Thoracic aorta (tissue), 2 donors: ENCODE measurements at places on chromosomes 13 and 19. TPM values are rescaled to one million over a fixed set of nuclear protein-coding genes. Genes with fewer than 3 reads are reported as not detected.
A peak's percentile ranks its signal among the peaks of the same experiment; 100 is the strongest.

DNA sequence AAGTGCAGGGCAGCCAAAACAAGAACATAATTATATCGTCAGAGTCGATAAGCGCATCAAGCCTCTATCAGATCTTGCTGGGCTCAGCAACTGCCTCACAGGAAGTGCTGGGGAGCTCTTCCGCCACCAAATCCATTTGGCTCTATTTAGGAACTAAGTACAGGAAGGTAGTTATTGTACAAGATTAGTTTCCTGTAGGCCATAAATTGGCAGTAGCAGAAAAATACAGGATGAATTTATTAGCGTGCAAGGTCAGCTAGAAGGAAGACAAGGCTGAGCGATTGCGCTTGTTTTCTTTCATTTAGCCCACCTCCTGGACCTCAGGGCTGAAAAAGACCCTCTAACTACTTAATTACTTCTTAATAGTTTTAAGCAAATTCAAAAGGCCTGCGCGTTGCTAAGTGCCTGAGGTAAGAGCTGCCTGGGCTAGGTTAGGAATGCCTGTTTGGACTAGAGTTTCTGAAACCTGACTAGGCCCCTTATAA lies 118.5 kb downstream of the IRS2 start:
- DNase-seq = no peak

DNA sequence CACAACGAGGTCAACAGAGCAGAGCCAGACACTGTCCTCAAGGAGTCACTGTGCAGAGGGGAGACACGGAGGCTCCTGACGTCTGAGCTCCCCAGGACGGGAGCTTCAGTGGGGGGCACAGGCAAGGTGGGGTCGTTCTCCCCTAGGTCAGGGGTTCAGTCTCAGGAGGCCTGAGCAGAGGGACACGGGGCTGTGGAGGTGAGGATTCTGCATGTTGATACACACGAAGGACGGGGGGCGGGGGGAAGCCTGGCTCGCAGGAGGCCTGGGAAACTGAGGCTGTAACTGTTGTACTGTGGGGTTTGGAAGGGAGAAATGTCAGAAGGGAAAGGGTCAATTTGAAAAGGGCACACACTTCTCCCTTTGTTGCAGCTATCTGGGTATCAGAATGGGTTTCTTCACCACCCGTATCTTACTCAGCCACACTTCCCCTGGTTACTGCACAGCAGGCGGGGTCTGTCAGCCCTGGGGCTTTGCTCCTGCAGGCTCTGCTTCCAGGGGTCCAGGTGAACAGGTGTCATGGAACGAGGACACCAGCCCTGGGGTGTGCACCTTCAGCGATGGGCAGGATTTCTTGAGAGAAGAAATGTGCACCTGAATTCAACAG lies 748 bp upstream of the SIGLEC8 start:
- no peak for DNase-seq

GRCh38 chr13:75931116-75931515 lies 295.0 kb downstream of the LMO7 start:
- no peak for DNase-seq

DNA sequence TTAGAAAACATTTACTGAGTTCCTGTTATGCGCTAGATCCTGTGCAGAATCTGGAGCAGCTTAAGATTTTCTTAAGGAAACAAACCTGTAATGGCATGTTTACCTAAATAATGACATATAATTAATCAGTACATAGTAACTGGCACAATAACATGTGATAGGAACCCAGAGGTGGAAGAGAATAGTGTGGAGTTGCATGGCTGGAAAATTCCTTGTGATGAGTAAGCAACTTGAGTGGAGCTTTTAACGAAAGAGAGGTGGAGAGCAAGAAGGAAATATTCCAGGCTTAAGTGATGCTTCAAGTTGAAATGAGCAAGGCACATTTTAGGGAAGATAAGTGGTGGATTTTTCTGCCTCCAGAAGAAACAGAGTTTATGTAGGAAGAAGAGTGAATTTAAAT lies 9.2 kb upstream of the GPC5 start:
- DNase-seq = no peak

DNA sequence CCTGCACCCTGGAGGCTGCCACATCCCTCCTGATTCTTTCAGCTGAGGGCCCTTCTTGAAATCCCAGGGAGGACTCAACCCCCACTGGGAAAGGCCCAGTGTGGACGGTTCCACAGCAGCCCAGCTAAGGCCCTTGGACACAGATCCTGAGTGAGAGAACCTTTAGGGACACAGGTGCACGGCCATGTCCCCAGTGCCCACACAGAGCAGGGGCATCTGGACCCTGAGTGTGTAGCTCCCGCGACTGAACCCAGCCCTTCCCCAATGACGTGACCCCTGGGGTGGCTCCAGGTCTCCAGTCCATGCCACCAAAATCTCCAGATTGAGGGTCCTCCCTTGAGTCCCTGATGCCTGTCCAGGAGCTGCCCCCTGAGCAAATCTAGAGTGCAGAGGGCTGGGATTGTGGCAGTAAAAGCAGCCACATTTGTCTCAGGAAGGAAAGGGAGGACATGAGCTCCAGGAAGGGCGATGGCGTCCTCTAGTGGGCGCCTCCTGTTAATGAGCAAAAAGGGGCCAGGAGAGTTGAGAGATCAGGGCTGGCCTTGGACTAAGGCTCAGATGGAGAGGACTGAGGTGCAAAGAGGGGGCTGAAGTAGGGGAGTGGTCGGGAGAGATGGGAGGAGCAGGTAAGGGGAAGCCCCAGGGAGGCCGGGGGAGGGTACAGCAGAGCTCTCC lies 6.9 kb upstream of the CEACAM5 start:
- DNase-seq = no peak

DNA sequence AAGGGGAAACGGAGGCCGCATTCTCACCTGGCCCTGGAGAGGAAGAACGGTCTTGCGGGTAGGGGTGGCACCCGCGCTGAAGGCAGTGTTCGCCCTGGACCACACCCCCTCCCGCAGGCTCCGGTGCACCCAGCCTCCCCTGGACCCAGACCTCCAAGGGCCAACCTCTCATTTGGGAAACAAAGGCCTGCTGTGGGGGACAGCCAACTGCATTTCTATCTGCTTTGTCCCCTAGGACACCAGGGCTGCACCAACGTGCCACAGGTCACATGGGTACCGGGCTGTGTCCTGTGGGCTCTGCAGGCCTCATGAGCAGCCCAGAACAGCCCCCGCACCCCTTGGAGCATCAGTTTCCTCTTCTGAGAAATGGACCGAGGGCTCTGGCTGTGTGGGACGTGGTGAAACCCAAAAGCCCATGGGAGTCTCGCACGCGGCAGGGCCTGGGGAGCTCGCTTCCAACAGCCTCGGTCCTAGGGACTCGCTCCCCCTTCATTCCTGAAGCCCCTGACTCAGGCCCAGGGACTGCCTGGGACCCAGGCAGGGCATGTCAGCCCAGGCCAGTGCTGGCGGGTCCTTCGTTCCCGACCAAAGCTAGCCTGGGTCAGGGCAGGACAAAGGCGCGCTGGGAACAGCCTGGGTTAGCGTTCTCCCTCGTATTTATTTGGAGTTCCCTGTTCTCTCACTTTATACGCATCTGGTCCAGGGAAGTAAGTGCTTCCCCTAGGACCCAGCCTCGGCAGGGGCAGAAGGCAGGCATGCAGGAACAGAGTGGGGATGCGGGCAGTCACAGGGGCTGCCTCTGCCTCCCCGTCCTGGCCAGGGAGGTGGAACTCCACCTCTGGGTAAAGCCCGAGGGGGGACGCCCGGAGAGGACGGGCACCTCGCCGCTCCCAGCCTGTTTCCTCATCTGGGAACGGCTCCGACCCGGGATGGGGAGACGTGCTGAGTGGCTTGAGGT lies 4.6 kb downstream of the TCF3 start:
- no peak for DNase-seq

DNA sequence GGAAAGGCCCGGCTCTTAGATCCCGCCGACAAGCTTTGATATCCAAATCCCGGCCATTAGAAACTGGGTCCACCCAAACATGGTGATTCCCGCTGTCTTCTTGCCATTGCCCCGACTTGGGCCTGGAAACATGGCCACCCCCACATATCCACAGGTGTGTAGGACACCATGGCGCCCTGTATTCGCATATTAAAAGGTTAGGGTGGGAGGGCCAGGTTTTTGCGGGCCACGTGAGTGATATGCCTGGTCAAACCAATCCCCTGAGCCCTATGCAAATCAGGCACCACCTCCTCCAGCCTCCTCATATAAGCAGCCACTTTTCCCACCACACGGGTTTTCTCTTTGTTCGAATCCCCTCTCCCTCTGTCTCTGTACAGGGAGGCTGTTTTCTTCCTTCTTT lies 766.4 kb downstream of the UQCRFS1 start:
- no peak for DNase-seq

- no peak for DNase-seq
Measured at GRCh38 chr13:101631395-101631794, 178.9 kb downstream of the ITGBL1 start.

- no peak for DNase-seq
Measured at GRCh38 chr13:36882829-36883390, 37.1 kb downstream of the SMAD9 start.

DNA sequence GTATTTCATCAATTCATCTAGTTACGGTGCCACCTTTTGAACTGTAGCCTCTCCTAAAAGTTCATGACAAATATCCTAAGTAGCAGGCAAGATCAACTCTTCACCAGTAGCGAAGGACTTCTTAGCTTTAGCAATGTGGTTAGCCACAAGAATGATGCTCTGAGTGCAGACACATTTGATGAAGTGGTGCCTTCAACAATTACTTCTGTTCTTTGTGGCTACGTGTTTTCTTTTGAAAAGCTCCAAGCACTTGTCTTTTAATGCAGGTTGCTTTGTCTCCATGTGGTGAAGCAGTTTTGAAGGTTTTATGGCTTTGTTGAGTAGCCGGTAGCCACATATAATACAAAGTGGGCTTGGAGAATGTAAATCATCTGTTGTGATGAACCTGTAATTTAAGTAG lies 194.7 kb downstream of the B3GLCT start:
- DNase-seq = no peak

GRCh38 chr13:112170823-112171569 lies 104.0 kb downstream of the SOX1 start:
- DNase-seq = no peak

DNA sequence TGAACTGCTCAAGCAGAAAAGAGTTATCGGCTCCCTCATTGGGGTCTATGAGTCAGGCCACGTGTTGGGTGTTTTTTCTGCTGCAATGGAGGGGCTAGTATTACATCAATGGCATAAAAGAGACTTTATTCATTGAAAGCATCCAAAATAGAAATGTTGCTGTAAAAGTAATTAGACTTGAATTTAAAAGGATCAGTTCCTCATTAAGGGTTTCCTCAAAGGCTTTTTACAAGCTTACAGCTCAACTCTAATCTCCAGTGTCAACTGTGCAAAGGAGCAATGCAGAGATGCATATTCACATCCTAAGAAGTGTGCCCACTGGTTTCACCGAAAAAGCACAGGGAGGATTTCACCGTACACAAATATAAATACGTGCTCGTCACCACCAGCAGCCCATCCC lies 300.3 kb downstream of the FOXO1 start:
- no peak for DNase-seq

DNA sequence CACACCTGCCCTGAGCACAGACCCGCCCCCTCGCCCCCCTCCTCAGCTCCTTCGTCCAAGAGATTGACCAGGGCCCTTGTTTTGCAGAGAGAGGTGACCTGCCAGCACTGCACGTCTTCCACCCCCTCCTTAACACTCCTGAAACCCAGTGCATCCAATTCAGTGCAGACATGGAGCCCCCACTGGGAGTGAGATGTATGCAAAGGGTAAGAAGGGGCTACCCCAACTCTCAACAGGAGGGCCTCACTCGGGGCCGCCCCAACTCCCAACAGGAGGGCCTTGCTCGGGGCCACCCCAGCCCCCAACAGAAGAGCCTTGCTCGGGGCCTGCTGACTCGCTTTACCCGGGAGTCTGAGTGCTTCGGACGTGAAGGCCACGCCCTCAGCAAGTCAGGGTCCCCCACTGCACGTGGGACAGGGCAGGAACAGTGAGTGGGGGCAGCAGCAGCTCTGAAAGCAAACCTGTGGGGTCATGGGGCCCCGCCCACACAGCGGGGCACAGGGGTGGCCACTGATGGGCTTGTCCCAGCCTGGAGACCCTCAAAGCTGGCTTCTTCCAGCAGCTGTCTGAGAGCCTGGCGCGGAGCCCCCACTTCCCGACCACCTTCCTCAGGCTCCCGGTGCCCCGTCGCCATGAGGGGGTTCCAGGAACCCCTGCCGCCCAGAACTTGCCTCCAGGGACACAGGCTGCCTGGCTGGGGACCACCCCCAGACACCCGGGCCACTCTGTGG lies 5.6 kb downstream of the CACTIN start:
- no peak for DNase-seq

GRCh38 chr13:79003989-79004898 lies 345.3 kb upstream of the OBI1 start:
- DNase-seq = no peak

DNA sequence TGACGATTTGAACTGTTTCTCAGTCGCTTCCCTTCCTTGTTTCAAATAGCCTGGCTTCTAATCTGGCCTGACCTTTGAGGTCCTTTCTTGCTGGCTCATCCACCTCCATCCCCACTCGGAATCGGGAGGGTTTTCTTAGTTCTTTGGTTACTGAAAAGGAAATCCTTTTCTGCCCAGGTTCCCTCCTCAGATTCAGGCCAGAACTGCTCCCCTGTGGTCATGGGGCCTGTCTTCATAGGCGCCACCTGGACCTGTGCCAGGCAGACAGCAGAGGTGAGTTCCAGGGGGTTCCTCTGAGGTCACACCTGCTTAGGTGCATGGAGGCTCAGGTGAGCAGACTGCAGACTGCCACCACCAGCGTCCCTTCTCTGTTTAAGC lies 62.4 kb downstream of the AKAP11 start:
- DNase-seq = no peak

GRCh38 chr19:50046649-50047503 lies 21.1 kb downstream of the ZNF473 start:
- peak; percentile 43 for DNase-seq

GRCh38 chr13:112764864-112765561 lies 75.2 kb downstream of the ATP11A start:
- no peak for DNase-seq

- DNase-seq = no peak
Measured at GRCh38 chr13:45747071-45747470, 45.0 kb downstream of the CBY2 start.

- peak; percentile 34 for DNase-seq
Measured at GRCh38 chr19:7340959-7341837, 7.5 kb upstream of the ARHGEF18 start.

DNA sequence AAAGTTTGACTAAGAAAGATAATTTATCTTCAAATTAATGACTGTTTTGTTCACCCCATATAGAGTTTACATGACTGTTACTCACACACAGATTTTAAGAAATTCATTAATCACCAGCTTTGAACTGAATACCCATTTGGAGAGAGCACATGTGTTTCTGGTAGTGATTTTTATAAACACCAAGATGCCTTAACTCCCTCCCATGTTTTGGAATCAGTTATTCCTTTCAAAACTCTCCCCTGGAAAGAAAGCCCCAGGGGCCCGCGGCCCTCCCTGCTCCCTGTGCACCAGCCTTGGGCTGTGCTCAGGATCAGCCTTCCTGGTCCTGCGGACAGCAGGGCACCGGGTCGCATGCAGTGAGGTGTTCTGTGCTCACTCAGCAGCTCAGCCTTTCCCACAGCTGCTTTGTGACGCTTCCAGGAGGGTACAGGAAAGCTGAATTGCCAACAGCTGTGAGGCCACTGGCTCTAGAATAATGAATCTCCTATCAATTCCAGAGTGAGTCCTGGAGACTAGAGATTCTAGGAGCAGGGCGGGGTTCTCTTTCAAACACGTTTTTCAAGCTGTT lies 483.2 kb downstream of the EFNB2 start:
- no peak for DNase-seq

The ZNF586 gene
- total RNA-seq = 8.7 TPM

The THSD8 gene
- total RNA-seq = not detected

The MEDAG gene
- total RNA-seq = 634 TPM

The ZNF177 gene
- 4.2 TPM for total RNA-seq
